HT-29 (cell line): ENCODE measurements at places on chromosomes 6 and 20.

- DNase-seq = no peak
These were observed 105.6 kb downstream of the PSMB1 start for GRCh38 chr6:170447561-170447930.

GRCh38 chr20:53346335-53346648, 247.3 kb downstream of the ZNF217 start:
- DNase-seq = no peak

DNA sequence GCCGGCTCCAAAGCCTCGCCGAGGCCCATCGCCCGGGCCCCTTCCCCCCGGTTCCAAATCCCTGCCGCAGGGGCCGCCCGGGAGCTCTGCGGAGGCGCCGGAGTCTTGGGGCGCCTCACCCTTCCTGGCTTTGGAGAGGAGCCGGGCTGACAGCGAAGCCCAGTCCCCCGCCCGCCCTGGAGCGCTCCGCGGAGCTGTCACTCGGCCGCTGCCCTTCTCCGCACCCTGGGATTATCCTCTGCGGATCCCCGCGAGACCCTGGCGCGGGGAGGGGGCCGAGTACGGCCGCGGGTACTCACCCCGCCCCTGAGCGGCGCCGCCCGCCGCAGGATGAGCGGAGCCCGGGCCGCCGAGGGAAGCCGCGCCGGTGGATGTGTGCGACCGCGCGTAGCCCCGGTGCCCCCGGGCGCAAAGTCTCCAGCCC, 343 bp downstream of the SNAP91 start:
- DNase-seq = no peak

GRCh38 chr6:165880686-165881085, 217.6 kb upstream of the PDE10A start:
- DNase-seq = no peak

GRCh38 chr20:2059411-2059810, 42.2 kb upstream of the STK35 start:
- DNase-seq = no peak

DNA sequence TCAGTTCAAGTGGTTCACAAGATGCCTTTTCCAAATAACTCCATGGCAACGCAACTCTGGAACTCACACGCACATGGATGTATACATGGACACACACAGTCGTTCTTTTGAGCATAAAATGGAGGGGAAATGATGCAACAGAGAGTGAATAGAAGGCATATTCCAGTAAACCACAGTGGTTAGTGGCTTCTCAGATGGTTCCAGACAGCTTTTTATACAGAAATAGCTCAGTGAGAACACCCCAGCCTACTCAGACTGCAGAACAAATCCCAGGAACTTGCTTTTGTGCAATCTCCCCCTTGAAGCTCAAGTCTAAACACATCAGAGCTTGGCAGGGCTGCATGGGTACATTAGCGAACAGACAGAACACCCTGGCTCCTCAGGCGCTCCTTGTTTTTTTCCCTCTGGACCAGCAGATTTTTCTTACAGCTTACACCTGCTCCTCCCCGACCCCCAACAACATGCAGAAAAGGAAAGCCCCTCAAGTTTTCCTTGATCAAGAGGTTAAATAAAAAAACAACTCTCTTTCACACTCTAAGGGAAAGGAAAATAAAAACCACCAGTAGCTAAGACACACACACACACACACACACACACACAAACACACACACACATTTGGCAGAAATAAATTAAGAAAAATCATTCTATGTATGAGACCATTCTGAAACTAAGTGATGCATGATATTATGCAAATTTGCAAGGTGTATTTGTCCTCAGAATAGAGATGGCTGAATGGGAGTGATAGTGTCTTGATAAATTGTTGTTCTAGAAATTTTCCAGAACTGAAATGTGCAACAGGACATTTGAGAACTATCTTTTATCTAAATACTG, 51.2 kb upstream of the RANBP9 start:
- no peak for DNase-seq

GRCh38 chr6:159068904-159069578, 24.2 kb upstream of the TAGAP start:
- DNase-seq = no peak

GRCh38 chr6:101232961-101233360, 160.5 kb upstream of the GRIK2 start:
- no peak for DNase-seq

GRCh38 chr6:15793288-15793687, 130.5 kb upstream of the DTNBP1 start:
- DNase-seq = no peak

- DNase-seq = no peak
These were observed 119.8 kb downstream of the ANKS1A start for GRCh38 chr6:35008858-35009257.
